ENCODE measurements at places on chromosomes 13 and 19. TPM values are rescaled to one million over a fixed set of nuclear protein-coding genes. Genes with fewer than 3 reads are reported as not detected.

The DIS3 gene
- total RNA-seq: 37.1 TPM

The CGB1 gene
- total RNA-seq: not detected

- DNase-seq: no peak
- no peaks in the 10 kb centered on the region for H3K4me1 ChIP-seq
- no peak overlapping the region for H3K4me3 ChIP-seq
- no peaks in the 10 kb centered on the region for H3K27me3 ChIP-seq
- no peak overlapping the region for H3K27ac ChIP-seq
Measured at GRCh38 chr13:108851660-108852059, 222.2 kb downstream of the MYO16 start.

DNA sequence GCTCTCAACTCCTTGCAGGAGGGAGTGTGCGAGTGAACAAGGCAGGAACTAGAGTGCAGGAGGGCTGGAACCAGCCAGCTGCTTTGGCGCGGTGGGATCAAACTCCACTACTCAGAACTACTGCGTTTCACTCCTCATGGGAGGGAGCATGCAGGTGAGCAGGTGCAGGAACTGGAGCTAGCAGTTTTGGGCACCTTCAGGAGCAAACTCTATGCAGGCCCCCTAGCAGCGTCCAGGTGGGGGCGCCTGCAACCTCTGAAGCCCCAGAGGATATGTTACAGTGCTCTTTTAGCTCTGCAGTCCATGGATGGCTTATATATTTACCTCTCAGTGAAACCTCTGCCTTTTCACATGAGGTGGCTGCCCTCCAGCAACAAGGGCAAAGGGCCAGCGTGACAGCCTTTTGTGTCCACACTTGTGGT lies 1303.4 kb downstream of the PCDH9 start:
- H3K36me3 ChIP-seq: no peaks in the 10 kb centered on the region
- no peak overlapping the region for H3K27ac ChIP-seq
- no peaks in the 10 kb centered on the region for H3K4me1 ChIP-seq
- H3K4me3 ChIP-seq: no peak overlapping the region

DNA sequence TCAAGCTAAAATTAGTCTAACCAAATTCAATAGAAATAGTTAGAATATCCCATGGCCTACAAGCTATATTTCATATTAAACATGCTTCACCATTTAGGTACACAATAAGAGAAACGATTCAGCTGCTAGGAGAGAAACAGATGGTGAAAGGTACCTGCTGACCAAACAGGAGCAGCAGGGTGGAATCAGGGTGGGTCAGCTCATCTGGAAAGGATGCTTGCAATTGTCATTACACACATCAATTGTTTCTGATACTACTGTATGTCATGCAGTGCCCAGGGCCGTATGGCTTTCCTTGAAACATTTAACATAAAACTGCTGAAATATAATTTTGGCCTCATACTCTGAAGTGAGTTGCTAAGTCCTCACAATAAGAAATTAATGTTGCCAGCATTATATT lies 776.0 kb downstream of the DACH1 start:
- H3K4me1 ChIP-seq: no peaks in the 10 kb centered on the region
- no peak overlapping the region for H3K27ac ChIP-seq
- no peak for DNase-seq
- no peaks in the 10 kb centered on the region for H3K36me3 ChIP-seq
- no peak overlapping the region for H3K4me3 ChIP-seq

DNA sequence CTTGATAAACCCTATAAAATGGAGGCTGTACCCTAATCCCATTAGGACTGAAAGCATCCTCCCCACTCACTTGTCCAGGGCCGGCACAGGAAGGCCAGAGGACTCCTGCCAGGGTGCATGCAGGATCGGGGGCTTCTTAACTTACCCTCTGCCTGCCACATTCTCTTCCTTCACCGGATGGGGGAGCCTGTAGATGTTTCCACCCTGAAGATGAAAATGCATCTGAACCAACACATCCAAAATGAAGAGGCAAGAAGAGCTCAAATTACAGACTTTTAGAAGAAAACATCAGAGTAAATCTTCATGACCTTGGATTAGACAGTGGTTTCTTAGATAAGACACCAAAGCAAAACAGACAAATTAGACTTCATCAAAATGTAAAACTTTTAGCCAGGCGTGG lies 25.9 kb upstream of the NAPA start:
- H3K27me3 ChIP-seq: peaks cover 5% of the 10 kb centered on the region
- H3K36me3 ChIP-seq: no peaks in the 10 kb centered on the region
- peaks cover 18% of the 10 kb centered on the region for H3K4me1 ChIP-seq
- H3K27ac ChIP-seq: no peak overlapping the region

- H3K27me3 ChIP-seq: no peaks in the 10 kb centered on the region
- no peak overlapping the region for H3K4me3 ChIP-seq
- peak; percentile 58 for DNase-seq
- no peaks in the 10 kb centered on the region for H3K4me1 ChIP-seq
Measured at GRCh38 chr13:23871616-23872220, 17.5 kb downstream of the MIPEP start.

GRCh38 chr19:12802267-12803106 lies 618 bp downstream of the THSD8 start:
- peak overlapping the region; percentile 86 for H3K4me3 ChIP-seq
- peaks cover 53% of the 10 kb centered on the region for H3K4me1 ChIP-seq
- no peaks in the 10 kb centered on the region for H3K27me3 ChIP-seq
- peaks cover 30% of the 10 kb centered on the region for H3K36me3 ChIP-seq

DNA sequence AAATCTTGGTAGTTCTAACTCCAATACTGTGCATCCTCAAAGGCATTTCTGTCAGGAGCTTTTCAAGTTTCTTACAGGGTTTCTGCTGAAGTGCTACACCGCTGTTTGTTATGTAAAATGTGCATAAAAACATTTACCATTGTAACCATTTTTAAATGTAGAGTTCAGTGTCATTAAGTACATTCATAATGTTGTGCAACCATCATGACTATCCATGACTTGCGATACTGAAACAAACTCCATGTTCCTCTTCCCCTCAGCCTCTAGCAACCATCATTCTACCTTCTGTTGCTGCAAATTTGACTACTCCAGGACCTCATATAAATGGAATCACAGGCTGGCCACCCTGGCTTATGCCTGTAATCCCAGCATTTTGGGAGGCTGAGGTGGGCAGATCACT lies 14.4 kb upstream of the SLC25A42 start:
- H3K27me3 ChIP-seq: no peaks in the 10 kb centered on the region
- DNase-seq: no peak
- H3K27ac ChIP-seq: no peak overlapping the region
- no peak overlapping the region for H3K4me3 ChIP-seq

DNA sequence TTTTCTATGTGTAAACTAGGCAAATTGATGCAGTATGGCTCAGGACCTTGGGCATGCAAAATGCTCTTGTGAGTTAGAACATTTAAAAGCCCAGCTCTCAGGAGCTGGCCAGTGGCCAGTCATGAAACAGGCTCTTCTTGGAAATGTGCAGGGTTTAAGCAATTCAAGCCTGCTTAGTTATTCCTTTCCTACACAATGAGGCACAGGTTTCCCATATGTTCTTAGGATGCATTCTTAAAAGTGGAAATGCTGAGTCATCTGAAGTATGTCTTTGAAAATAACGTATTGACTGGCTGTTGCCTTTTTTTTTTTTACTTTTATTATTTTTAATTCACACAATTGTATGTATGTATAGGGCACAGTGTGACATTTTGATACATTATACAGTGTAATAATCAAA lies 300.7 kb downstream of the SLC7A1 start:
- DNase-seq: no peak
- no peak overlapping the region for H3K4me3 ChIP-seq
- no peaks in the 10 kb centered on the region for H3K4me1 ChIP-seq
- H3K27me3 ChIP-seq: no peaks in the 10 kb centered on the region

DNA sequence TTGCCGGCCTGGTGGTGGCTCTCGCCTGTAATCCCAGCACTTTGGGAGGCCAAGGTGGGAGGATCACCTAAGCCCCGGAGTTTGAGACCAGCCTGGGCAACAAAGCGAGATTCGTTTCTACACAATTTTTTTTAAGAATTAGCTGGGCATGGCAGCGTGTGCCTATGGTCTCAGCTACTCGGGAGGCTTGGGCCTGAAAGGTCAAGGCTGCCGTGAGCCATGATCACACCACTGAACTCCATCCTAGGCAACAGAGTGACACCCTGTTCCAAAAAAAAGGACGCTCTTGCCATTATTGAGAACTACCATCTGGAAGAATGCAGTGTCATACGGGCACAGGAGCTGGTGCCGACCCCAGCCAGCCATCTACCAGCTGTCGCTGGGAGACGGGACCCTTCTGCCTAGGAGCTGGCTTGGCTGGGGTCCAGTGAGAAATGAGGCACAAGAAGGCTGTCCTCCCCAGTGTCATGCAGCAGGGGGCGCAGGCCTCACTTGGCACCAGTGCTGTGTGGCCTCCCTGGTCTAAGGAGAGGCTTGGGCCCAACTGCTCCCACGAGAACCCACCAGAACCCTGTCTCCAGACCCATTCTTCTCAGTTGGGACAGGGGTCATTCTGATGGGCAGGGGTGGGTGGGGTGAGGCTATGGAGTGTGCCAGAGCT lies 12.2 kb upstream of the RELB start:
- no peak overlapping the region for H3K4me3 ChIP-seq
- DNase-seq: peak; percentile 81
- H3K27me3 ChIP-seq: no peaks in the 10 kb centered on the region
- H3K27ac ChIP-seq: no peak overlapping the region
- peaks cover 100% of the 10 kb centered on the region for H3K36me3 ChIP-seq

GRCh38 chr19:49468746-49469447 lies 5.1 kb upstream of the FLT3LG start:
- peak overlapping the region; percentile 69 for H3K27ac ChIP-seq
- peak; percentile 56 for DNase-seq
- H3K4me3 ChIP-seq: no peak overlapping the region
- H3K27me3 ChIP-seq: no peaks in the 10 kb centered on the region

GRCh38 chr19:49340865-49341718 lies 5.9 kb downstream of the CD37 start:
- peak overlapping the region; percentile 56 for H3K4me3 ChIP-seq
- peaks cover 56% of the 10 kb centered on the region for H3K36me3 ChIP-seq
- H3K27me3 ChIP-seq: no peaks in the 10 kb centered on the region
- no peak for DNase-seq
- H3K27ac ChIP-seq: peak overlapping the region; percentile 93

- no peak for DNase-seq
- no peaks in the 10 kb centered on the region for H3K27me3 ChIP-seq
- no peak overlapping the region for H3K27ac ChIP-seq
Measured at GRCh38 chr13:30026093-30026492, 175.7 kb upstream of the UBL3 start.

DNA sequence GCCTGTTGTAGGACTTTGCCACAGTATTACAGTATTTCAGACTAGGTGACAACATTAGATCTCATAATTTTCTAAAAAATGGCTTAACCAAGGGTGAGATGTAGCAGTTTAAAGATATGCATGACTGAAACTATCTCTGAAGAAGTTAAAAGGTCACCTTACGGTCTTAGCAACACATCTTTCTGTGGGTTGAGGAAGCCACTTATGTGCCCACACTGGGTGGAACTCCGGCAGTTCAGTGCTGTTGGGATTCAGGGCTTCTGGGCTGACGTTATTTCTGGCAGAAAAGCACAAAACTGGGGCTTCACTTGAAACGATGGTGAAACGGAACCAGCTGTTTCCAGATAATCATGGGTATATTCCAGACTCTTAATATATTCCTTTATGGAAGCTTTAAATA lies 697.3 kb downstream of the PCDH9 start:
- H3K4me1 ChIP-seq: no peaks in the 10 kb centered on the region
- no peak for DNase-seq

DNA sequence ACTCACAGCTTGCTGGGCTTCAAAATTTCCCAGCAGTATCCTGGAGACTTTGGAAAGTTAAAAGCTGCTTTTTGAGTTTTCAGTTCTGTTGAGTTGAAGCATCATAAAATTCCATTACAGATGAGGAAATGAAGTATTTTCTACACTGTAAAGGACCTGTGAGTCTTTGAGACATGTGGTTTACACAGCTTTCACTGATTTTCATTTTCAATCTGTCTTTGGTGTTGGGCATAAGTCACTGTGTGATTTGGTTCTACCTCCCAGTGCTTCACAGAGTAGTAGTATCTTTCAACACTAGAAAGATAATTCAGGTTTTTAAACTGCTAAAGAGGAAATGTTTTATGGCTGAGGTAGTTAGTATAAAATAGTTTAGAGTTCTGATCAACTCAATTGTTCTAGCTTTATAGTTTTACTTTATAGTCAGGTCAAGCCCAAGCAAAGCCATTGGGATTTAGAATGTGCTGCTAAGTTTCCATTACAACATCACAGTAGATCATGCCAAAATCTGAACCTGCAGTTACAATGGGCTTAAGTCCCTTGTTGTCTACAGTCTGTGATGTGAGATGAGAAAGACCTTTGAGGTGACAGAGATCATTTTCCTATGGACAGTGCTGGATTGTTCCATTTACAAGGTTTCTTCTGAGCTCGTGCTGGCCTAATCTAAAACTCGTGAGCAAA lies 161.6 kb downstream of the FLT1 start:
- H3K36me3 ChIP-seq: no peaks in the 10 kb centered on the region
- peaks cover 6% of the 10 kb centered on the region for H3K4me1 ChIP-seq
- peaks cover 25% of the 10 kb centered on the region for H3K27me3 ChIP-seq
- no peak for DNase-seq

GRCh38 chr13:105276571-105276970 lies 1258.9 kb downstream of the EFNB2 start:
- H3K27me3 ChIP-seq: no peaks in the 10 kb centered on the region
- no peak overlapping the region for H3K27ac ChIP-seq
- H3K36me3 ChIP-seq: no peaks in the 10 kb centered on the region
- no peaks in the 10 kb centered on the region for H3K4me1 ChIP-seq
- H3K4me3 ChIP-seq: no peak overlapping the region

All from stomach (tissue), 19 donors.